ENCODE measurements at places on chromosomes 7 and 10. TPM values are rescaled to one million over a fixed set of nuclear protein-coding genes. Genes with fewer than 3 reads are reported as not detected.

The ECHDC3 gene
- 29.5 TPM for total RNA-seq

The ZNF107 gene
- 4.3 TPM for total RNA-seq

DNA sequence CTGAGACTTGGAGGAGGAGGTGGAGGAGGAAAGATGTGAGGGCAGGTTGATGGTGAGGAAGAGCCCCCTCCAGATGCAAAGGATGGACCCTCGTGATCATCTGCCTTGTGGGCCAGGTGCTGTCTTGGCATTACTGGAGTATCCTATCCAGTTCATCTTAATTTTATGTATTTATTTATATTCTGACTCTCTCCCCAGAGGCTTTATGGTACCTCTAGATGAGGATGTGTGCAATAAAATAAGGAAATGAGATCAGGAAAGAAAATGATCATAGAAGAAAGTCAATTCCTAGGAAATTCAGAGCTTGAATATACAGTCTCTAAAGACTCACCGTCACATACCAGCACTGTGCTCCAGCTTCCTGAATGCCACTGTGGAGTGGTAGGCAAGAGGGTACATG lies 94.1 kb downstream of the LRRC18 start:
- H3K4me1 ChIP-seq = no peaks in the 10 kb centered on the region
- H3K36me3 ChIP-seq = no peaks in the 10 kb centered on the region
- no peaks in the 10 kb centered on the region for H3K27me3 ChIP-seq
- no peak overlapping the region for H3K4me3 ChIP-seq
- no peak for DNase-seq
- no peak overlapping the region for H3K27ac ChIP-seq

- no peaks in the 10 kb centered on the region for H3K36me3 ChIP-seq
- DNase-seq = no peak
- H3K4me3 ChIP-seq = no peak overlapping the region
- peak overlapping the region; percentile 51 for H3K27ac ChIP-seq
- H3K4me1 ChIP-seq = peaks cover 17% of the 10 kb centered on the region
Observed at GRCh38 chr10:122018491-122018890, 29.5 kb downstream of the TACC2 start.

The ASZ1 gene
- total RNA-seq = not detected

- peaks cover 24% of the 10 kb centered on the region for H3K36me3 ChIP-seq
- peak overlapping the region; percentile 48 for H3K27ac ChIP-seq
- no peaks in the 10 kb centered on the region for H3K27me3 ChIP-seq
- no peak for DNase-seq
- no peaks in the 10 kb centered on the region for H3K4me1 ChIP-seq
Observed at GRCh38 chr7:111931016-111931517, 275.1 kb downstream of the DOCK4 start.

DNA sequence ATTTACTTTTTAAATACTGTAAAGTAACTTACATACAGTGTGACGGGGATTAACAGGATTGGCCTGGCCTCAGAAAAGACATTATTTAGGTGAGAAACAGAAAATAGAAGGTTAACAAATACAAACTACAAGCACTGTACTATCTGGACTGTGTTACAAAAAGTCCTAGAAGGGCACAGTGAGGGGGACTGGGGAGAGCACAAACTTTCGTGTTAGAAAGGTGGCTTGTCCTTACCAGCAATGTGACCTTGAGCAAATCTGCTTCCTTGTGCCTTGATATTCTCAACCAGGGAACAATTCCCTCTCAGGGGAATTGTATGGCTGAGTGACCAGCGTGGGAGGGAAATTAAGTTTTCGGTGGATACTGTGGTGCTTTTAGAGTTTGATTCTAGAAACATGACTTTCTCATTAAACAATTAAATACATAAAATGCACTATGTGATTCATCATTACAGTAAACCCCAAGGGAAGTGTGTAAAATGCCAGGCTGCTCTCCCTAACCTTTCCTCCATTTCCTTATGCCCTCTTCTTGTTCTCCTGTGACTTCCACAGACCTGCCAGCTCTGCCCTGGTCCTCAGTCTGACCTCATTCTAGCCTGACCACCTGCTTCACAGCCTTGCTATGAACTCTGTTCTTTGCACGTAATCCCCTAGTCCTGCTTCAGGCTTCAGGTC lies 57.7 kb downstream of the OSBPL3 start:
- no peaks in the 10 kb centered on the region for H3K27me3 ChIP-seq
- no peak overlapping the region for H3K4me3 ChIP-seq
- peaks cover 16% of the 10 kb centered on the region for H3K4me1 ChIP-seq
- peak overlapping the region; percentile 15 for H3K27ac ChIP-seq
- no peak for DNase-seq
- H3K36me3 ChIP-seq = no peaks in the 10 kb centered on the region

The SLC26A3 gene
- total RNA-seq = not detected

- no peak overlapping the region for H3K27ac ChIP-seq
- no peak for DNase-seq
- H3K4me3 ChIP-seq = no peak overlapping the region
- no peaks in the 10 kb centered on the region for H3K4me1 ChIP-seq
Observed at GRCh38 chr7:147569116-147569913, 1021.3 kb upstream of the C7orf33 start.

- no peaks in the 10 kb centered on the region for H3K27me3 ChIP-seq
- no peak overlapping the region for H3K4me3 ChIP-seq
- H3K4me1 ChIP-seq = peaks cover 33% of the 10 kb centered on the region
- peaks cover 26% of the 10 kb centered on the region for H3K36me3 ChIP-seq
Observed at GRCh38 chr10:33271969-33272583, 62.4 kb downstream of the NRP1 start.

The ANKRD30A gene
- not detected for total RNA-seq

DNA sequence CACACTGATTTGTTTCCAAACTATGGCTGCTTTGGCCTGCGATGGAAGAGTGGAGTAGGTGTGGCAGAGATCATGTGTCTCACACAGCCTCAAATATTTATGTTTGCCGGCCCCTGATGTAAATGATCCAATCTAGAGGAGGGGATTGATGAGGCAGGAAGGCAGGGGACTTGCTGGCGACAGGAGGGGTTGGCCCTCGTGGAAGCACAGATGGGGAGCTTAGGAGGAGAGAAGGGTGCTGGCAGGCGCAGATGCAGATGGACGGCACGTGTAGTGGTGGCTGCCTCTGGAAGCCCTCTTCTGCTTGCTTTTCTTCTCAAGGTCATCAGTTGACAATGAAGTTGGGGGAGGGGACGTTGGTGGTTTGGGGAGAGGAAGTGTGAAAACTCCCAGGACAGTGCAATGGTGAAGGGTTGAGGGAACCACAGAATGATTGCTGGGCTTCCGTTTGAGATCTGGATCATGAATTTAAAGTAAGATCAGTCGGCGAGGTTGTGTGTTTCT lies 15.4 kb downstream of the COL13A1 start:
- no peak overlapping the region for H3K4me3 ChIP-seq
- no peak overlapping the region for H3K27ac ChIP-seq
- H3K27me3 ChIP-seq = no peaks in the 10 kb centered on the region
- H3K36me3 ChIP-seq = no peaks in the 10 kb centered on the region

DNA sequence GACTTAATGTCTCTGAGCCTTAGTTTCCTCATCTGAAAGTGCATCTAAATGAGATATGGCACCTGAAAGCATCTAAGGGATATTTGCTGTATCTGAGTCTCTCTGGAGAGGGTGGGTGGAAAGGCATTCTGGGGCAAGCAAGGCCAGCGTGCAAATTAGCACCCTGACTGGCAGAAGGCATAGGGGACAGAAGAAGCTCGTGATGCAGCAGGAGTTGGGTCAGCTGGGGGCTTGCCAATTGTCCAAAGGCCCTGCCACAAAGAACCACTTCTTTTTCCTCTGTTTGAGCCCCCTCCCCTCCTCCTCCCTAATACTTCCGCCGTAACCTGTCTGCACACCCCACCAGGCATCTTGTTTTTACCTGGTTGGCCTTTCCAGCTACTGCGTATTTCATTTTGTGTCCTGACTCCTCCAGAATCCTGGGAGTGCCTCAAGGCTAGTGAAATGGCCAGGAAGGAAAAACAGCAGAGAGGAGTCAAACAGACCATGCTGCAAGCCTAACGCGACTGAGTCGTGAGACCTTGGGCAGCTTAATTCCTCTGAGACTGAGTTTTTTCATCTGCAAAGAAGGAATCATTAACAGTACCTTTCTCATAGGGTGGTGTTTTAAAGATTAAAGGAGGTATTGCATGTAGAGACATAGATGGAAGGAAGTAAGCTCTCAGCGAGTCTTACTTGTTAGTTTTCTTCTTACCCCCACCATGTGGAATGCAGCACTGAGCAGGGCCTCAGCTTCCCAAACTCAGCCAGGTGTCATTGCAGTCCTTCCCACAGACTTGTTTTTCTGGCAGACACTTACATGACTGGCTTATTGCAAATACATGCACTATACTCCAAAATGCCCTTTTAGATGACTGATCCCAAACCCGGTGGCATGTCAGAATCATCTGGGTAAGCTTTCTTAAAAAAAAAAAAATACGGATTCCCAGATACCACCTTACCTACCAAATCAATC lies 49.1 kb upstream of the MXI1 start:
- H3K27ac ChIP-seq = no peak overlapping the region
- no peaks in the 10 kb centered on the region for H3K4me1 ChIP-seq
- no peak for DNase-seq
- no peaks in the 10 kb centered on the region for H3K36me3 ChIP-seq

GRCh38 chr7:17583786-17584185 lies 285.3 kb downstream of the AHR start:
- no peak overlapping the region for H3K27ac ChIP-seq
- H3K27me3 ChIP-seq = no peaks in the 10 kb centered on the region
- H3K4me3 ChIP-seq = no peak overlapping the region
- no peaks in the 10 kb centered on the region for H3K4me1 ChIP-seq

DNA sequence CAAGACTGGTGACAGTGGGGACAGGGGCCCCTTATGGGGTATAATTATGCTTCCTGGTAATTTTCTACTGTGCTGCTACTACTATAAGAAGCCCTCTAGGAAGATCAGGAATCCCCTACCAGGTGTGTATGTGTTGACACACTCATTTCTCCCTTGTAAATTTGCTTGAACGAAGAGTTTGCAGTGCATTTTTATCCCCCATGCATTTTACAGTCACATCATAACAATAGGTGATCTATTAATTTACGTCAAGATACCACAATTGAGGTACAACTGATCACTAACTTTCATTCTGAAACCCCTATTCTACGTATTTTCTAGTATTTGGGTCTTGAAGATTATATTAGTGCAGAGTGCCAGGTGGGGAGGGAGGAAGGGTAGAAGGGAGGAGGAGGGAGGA lies 252.2 kb downstream of the NSUN6 start:
- DNase-seq = no peak
- H3K27ac ChIP-seq = no peak overlapping the region
- H3K36me3 ChIP-seq = no peaks in the 10 kb centered on the region
- H3K4me3 ChIP-seq = no peak overlapping the region
- peaks cover 3% of the 10 kb centered on the region for H3K27me3 ChIP-seq
- H3K4me1 ChIP-seq = peaks cover 6% of the 10 kb centered on the region

- DNase-seq = no peak
- no peak overlapping the region for H3K4me3 ChIP-seq
- H3K36me3 ChIP-seq = no peaks in the 10 kb centered on the region
- no peaks in the 10 kb centered on the region for H3K27me3 ChIP-seq
- H3K27ac ChIP-seq = no peak overlapping the region
- no peaks in the 10 kb centered on the region for H3K4me1 ChIP-seq
Observed at GRCh38 chr7:132291481-132291880, 284.8 kb downstream of the PLXNA4 start.

- no peaks in the 10 kb centered on the region for H3K27me3 ChIP-seq
- DNase-seq = no peak
- no peaks in the 10 kb centered on the region for H3K36me3 ChIP-seq
- no peak overlapping the region for H3K27ac ChIP-seq
- H3K4me1 ChIP-seq = peaks cover 28% of the 10 kb centered on the region
Observed at GRCh38 chr10:74898201-74898976, 72.0 kb downstream of the KAT6B start.

DNA sequence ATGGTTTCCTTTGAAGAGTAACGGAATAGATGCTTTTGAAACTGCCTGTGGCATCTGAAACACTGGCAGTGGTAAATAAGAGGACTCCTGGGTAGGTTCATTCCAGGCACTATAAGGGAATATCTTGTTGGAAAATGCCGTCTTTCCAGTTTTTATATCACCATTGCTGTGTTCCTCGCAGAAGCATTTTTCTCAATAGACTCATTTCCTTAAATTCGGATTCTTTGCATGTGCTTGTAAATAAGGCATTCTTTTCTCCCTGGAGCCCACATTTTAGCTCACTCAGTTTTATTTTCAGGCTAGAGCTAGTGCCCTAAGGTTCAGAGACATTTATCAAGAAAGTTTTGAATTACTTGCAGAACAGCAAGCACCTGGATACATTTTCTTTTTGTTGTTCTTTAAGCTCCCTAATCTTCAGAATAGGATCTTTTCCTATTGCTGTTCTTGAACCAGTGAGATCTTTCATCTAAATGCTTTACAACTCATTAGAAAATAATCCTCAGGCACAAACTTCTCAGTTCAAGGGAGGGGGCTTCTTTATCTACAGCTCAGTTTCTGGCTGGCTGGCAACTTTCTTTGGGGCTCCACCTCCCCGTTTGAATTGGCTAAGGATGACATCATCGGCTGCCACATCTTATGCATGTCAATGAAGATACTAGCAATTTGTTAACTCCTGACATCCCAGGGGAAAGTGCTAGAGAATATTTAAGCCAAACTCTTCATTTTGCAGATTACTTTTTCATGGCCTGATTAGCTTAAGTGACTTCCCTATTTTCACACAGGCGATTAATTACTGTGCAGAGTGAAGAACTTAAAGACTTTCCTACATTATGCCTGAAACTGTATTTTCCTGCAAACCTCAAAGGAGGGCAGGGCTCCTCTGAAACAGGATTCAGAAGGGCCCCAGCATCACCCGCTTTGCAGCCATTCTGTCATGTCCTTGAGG lies 133.7 kb upstream of the RSU1 start:
- H3K4me3 ChIP-seq = no peak overlapping the region
- no peak overlapping the region for H3K27ac ChIP-seq
- no peak for DNase-seq
- peaks cover 16% of the 10 kb centered on the region for H3K4me1 ChIP-seq

- H3K36me3 ChIP-seq = no peaks in the 10 kb centered on the region
- H3K4me3 ChIP-seq = no peak overlapping the region
- H3K27me3 ChIP-seq = no peaks in the 10 kb centered on the region
- DNase-seq = no peak
Observed at GRCh38 chr7:139722604-139723003, 55.2 kb downstream of the HIPK2 start.

DNA sequence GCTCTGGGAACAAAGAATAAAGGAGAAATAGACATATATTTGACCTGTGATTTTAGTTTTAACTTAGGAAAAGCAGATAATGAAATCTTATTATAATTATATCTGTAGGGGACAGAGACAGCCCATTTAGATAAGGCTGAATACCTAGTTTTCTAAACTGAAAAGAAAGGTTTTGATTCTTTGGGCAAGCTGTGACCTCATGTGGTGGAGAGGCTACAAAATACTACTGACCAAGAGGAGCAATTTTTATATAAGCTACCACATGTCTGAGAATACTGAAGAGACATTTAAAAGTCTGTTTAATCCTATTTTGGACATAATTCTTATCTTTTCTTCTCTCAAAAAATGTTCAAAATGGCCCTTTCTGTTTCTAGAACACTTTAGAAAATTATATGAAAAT lies 271.0 kb downstream of the MTERF1 start:
- H3K27ac ChIP-seq = no peak overlapping the region
- H3K27me3 ChIP-seq = no peaks in the 10 kb centered on the region
- no peak for DNase-seq
- no peak overlapping the region for H3K4me3 ChIP-seq

- peaks cover 3% of the 10 kb centered on the region for H3K4me1 ChIP-seq
- peak overlapping the region; percentile 56 for H3K27ac ChIP-seq
- DNase-seq = no peak
- no peak overlapping the region for H3K4me3 ChIP-seq
- H3K27me3 ChIP-seq = no peaks in the 10 kb centered on the region
Observed at GRCh38 chr10:32148864-32149251, 92.6 kb upstream of the KIF5B start.

- H3K36me3 ChIP-seq = no peaks in the 10 kb centered on the region
- DNase-seq = no peak
- H3K4me1 ChIP-seq = peaks cover 49% of the 10 kb centered on the region
- no peak overlapping the region for H3K4me3 ChIP-seq
Observed at GRCh38 chr10:119301397-119301796, 94.0 kb downstream of the GRK5 start.
